ENCODE measurements at places on chromosomes 3 and 15. TPM values are rescaled to one million over a fixed set of nuclear protein-coding genes. Genes with fewer than 3 reads are reported as not detected.

SAMMSON gene
- total RNA-seq, result not detected

PGBD4 gene
- 2.6 TPM for total RNA-seq

TGM5 gene
- not detected for total RNA-seq

SI gene
- not detected for total RNA-seq

GHRL gene
- 2.0 TPM for total RNA-seq

SPINT1 gene
- total RNA-seq, result 3.3 TPM
